Activated CD8-positive, alpha-beta T cell treated with anti-CD3 and anti-CD28 coated beads, Interleukin-2, amount 10 ng/mL, durations not matched to agents 7 days and 5 days (primary cell): ENCODE measurements at places on chromosomes 3 and 15. TPM values are rescaled to one million over a fixed set of nuclear protein-coding genes. Genes with fewer than 3 reads are reported as not detected.

DNA sequence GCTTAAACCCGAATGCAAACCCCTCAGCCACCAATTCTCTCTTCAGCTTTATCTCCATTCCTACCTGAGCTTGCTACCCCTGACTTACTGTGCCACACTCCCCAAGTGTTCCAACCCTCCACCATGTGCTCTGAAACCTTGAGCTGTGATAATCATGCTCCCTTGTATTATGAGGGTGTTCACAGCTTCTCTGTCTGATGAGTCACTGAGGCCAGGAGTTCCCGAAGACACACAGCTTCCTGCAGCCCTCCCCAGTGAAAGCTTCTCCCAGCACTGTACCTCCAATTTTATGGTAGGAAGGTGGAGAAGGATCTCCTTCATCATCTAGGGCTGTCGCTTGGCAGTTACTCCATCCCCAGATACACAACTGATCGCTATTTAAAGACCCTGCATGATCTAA, 24.9 kb downstream of the STAC start:
- DNase-seq, result no peak

- DNase-seq, result no peak
Measured at GRCh38 chr3:12999147-13000140, 73.8 kb downstream of the IQSEC1 start.

The EIF4G1 gene
- 348 TPM for total RNA-seq

The GOLGA8Q gene
- 5.5 TPM for total RNA-seq

The RYR3 gene
- total RNA-seq, result not detected
